ENCODE measurements at places on chromosomes 3 and 15.

- DNase-seq = no peak
Observed at GRCh38 chr15:85527895-85528294, 147.5 kb downstream of the AKAP13 start.

- no peak for DNase-seq
Observed at GRCh38 chr3:98733053-98733811, 29.9 kb upstream of the ST3GAL6 start.

- DNase-seq = no peak
Observed at GRCh38 chr3:114659109-114660061, 365.6 kb downstream of the TIGIT start.

DNA sequence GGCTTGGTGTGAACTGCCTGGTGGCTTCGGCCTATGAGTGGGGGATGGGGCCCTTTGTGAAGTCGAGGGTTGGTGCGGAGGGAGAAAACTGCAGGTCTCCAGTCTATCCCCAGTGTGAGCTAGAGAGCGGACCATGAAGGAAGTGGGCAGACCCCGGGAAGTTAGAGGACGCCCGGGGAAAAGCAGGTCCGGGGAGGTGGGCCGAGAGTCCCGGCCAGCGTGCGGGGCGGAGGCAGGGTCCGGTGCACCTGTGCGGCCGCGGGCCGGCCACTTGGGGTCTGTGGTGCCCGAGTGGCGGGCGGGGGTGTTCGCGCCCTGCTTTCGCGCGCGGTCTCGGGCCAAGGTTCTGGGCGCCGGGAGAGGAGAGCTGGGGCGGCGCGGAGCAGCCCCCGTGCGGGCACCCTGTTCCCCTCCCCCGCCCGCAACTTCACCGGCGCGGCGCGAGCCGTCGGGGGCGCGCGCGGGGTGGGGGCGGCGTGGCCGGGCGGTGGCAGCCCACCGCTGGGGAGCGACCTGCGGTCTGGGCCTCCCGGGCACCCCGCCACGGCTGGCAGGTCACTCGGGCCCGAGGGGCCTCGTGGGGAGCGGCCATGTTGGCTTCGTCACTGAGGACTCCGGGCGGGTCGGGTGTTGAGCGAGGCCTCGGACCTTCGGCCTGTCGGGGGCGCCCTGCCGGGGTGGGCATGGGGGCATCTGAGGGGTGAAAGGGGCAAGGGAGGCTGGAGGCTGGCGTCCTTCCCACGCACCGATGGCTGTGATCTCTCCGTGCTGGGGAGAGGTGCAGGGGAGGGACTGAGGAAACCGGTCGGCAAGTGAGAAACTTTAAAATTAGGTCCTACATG lies 4.8 kb downstream of the UBE2E1 start:
- DNase-seq = no peak

GRCh38 chr3:101638261-101638745 lies 38.6 kb downstream of the ZBTB11 start:
- no peak for DNase-seq

DNA sequence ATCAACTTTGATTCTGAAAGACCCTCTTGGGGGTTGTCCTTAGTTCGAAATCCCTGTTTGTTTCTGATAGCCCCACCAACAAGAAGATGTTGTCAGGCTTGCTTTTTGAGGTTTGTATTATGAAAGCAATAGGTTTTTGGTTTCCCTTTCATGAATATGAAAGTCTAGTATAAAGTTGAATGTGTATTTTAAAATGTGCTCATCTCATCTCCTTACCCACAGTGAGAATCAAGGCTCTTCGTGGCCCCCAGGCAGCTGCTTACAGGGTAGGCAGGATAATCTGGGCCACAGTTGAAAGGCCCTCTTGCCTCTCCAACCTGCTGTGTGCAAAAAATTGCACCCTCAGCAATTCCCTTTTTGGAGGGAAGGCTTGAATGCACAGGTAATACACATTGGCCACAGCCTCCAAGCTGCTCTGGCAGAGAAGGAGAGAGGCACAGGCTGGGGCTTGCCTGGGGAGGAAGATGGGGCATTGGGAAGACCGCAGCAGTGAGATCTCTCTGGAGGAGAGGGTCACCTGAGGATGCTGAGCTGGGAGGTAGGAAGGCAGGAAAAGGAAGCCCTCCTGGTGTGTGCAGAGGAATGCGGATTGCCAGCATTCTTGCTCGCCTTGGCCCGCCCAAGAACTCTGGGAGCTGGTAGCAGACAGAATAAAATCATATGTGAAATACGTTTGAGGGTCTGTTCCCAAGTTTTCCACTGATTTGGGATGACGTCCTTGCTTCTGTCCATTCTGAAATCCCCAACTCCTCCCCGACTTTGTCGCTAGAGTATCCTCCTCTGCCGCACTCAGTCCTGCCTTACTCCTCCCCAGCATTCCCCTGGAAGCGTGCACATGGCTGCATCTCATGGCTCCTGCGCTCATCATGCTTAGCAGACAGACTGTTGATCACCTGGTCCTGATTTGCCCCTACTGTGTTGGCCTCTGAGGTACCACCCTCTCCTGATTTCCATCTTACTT lies 196.4 kb downstream of the RPLP1 start:
- no peak for DNase-seq

GRCh38 chr3:151837057-151837456 lies 23.1 kb downstream of the AADAC start:
- DNase-seq = no peak

- DNase-seq = no peak
Observed at GRCh38 chr15:71891026-71891425, 80.7 kb downstream of the NR2E3 start.

GRCh38 chr3:187807086-187807862 lies 62.0 kb upstream of the BCL6 start:
- no peak for DNase-seq

DNA sequence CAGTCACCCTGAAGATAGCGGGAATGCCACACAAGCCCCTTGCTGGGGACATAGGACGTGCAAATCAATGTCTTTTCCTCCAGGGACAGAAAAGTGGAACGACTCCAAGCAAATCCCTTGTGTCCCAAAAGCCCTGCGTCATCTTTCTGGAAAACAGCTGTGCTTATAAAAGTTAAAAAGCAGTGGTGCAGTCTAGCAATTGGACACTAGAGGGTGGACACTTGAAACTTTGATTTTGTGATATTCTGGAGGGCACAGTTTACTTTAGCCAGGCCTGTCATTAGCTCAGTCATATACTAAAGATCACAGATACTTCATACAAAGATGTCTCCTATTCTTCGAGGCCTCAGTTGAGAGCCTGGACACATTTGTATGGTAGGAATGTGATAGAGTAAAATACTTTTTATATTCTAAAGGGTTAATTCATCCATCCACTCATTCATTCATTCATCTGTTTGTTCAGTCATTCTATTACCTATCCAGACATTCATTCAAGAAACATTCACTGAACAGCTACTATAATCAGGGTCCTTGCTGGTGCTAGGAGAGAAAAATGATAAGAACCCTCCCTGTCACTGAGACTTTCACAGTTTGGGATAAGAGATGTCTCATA lies 63.8 kb upstream of the ANKRD34C start:
- DNase-seq = no peak

DNA sequence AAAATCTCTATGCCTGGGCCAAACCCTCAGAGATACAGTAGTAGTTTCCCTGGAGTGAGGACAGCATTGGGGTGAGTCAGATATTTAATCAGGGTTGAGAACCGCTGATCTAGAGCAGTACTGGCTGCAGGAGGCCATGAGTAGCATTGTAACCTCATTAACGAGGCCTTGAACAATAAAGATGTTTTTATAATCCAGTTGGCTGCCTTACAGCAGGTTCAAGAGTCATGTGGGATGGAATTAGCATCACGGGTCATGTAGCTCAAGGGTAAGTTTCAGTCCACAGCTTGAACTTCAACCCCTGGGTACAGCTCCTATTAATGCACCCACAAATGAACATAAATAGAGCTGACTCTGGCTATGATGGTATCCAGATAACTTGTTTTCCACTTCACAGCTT lies 5.1 kb downstream of the HPS3 start:
- no peak for DNase-seq

DNA sequence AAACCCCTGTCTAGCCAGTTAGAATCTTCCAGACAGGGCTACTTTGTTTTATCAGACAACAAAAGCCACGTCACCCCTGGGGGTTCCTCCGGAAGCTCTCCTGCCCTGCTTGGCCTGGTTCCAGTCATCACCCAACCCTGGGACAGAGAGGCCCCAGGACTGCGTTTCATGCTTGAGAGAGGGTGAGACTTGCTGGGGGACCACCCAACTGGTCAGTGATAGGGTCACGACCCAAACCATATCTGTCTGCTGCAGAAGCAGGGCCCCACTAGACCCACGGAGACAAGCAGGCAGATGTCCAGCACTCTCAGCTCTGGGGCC lies 1.2 kb downstream of the NT5DC2 start:
- DNase-seq = no peak

DNA sequence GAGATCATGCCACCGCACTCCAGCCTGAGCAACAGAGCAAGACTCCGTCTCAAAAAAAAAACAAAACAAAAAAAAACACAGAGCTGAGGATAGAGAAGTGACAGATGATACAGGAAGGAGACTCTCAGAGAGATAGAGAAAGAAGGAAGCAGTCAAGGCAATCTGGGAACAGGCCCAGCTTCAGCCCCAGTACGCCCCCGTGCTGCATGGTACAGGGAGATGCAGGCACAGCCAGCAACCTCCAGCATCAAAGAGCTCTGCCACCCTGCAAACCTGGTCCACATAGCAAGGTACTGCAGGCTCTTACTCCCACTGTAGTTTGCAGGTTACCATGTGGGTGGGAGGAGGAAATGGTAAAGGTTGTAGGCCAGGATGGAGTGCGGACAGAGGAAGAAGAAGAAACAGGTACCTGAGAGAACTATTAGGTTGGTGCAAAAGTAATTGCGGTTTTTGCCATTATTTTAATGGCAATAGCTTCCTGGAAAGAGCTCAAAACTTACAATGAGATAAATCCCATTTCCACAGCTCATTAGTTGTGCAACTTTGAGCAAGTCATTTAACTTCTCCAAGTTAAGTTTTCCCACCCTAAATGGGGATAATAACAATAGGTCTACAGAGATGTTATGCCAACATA lies 253.0 kb downstream of the ARRDC4 start:
- no peak for DNase-seq

DNA sequence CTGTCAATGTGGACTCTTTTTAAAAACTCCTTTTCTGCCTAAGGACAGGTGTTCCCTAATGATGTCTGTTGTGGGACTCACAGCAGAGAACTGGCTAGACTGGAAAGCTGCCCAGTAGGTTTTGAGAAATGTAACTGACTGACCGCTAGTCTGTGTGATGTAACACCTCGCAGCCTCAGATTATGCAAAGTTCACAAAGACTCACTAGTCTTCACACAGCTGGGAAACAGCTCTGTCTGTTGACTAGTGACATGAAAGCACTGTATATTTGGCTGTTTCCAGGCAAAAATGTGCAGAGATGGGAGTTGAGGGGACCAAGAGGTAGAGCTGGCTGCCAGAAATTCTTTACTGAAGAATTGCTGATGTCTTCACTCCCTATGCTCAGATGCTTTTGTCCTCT lies 10.3 kb downstream of the PDZRN3 start:
- DNase-seq = no peak

- no peak for DNase-seq
Observed at GRCh38 chr15:32651229-32651837, 9.8 kb downstream of the SCG5 start.

DNA sequence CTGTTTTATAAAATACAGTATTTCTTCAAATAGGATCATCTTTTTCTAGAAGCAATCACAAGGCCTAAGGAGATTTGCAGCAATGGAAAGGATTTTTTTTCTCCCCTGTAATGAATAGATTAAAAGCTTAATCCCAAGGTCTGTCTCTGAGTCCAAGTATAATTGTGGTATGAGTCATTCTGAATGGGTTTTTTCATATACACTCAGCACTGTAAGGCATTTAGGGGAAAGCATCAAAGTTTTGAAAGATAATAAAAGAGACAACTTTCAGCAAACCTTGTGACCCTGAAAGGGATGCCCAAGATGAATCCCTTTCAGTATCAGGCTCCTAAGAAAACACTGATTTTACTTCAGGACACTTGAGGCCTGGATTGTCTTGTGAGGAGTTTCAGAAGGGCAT lies 23.3 kb upstream of the LARS2 start:
- no peak for DNase-seq

GRCh38 chr3:107634099-107634489 lies 111.3 kb downstream of the BBX start:
- DNase-seq = no peak

- DNase-seq = no peak
Observed at GRCh38 chr15:81380203-81380602, 6.2 kb upstream of the TMC3 start.

DNA sequence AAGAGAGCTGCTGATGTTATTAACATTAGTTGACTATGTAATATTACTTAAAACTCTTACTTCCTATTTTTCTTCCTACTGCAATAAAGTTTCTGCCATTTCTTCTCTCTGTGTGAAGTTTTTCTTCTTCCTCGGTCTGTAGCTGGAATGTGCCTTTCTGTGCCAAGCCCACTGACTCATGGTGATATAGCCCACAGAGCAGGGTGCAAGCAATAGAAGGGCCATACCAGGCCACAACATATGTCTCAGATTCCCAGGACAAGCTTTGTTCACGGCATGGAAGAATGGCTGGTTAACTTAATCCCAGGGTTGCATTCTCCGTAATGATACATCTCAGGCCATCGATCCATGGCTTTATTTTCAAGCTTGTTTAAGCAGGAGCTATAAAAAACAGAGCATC lies 815.3 kb downstream of the TUSC7 start:
- DNase-seq = no peak

DNA sequence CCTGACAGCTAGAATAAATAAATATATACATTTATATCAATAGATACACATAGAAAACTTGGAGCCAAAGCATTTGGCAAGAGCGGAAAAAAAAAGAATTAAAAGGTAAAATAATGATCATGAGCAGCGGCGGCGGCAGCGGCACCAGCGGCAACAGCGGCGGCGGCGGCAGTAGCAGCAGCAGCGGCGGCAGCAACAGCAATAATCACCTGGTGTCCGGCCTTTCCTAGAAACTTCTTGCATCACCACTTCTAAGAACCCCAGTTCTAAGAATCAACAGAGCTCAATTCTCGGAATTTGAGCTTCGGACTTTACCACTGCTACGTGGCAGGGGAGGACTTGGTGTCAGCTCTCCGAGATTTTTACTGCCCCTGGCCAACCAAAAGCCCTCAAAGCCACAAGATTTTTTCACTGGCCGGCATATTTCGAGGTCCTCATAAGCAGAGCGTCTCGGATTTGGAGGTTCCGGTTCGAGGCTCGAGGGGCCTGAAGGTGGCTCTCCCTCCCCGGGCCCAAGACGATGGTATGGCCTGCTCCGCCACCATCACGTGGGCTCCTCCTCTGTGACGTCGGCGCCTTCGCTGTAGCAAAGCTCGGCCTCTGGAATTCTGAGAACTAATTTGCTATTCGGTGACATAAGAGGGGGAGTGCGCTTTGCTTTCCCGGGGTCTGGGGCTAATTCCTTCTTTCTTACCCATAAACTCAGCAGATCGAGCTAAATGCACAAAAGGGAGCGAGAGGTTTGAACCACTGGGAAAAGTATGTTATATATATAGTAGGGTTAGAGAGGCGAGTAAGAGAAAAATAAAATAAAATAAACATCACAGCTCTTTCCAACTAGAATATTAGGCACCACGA lies at the start of gene BCL6:
Gene BCL6, minus strand, starts transcription at position 268 of the 858 bp plus-strand sequence. CDS start 11,775 bp downstream, outside the sequence.
- peak; percentile 21 for DNase-seq

- DNase-seq = no peak
Observed at GRCh38 chr3:154095832-154096421, 25.3 kb upstream of the ARHGEF26 start.

Data from cortex of kidney (tissue), 1 donor.